ENCODE measurements at places on chromosomes 7 and 10. TPM values are rescaled to one million over a fixed set of nuclear protein-coding genes. Genes with fewer than 3 reads are reported as not detected.

Gene PGAM2
- 0.34 TPM for total RNA-seq

Gene AGAP6
- 14.1 TPM for total RNA-seq

Gene GNG11
- total RNA-seq: not detected

Gene SPAM1
- total RNA-seq: not detected

Gene C7orf33
- not detected for total RNA-seq

Gene RADIL
- 0.50 TPM for total RNA-seq

Gene ZSWIM8
- 58.3 TPM for total RNA-seq

Gene ACTL6B
- total RNA-seq: not detected

Gene GIMAP8
- total RNA-seq: 21.5 TPM
